NCI-H2107 (cell line): ENCODE measurements at places on chromosomes 16 and 17.

- no peak for DNase-seq
These were observed 787 bp upstream of the CCL3L1 start for GRCh38 chr17:36197387-36197703.

GRCh38 chr17:45143767-45144198 is 4.5 kb upstream of the HEXIM1 start:
- no peak for DNase-seq

DNA sequence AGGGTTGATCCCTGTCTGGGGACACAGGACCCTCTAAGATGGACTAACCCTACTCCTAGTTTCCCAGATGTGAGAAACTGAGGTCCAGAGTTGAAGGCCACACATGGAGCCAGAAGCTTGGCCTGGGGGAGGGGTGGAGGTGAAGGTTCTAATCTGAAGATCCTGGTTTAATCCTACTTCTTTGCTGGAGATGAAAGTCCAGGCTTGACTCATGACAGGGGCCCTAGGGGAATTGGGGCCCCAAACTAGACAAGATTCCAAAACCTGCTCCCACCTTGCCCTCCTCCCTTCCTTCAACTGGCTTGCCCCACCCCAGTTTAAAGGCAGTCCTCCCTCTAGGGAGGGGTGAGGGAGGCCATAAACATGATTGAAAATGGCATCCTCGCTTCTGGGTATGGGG is 21.6 kb downstream of the IGF2BP1 start:
- DNase-seq, result no peak

- DNase-seq, result no peak
These were observed 344.4 kb downstream of the CDH13 start for GRCh38 chr16:82971126-82971525.

DNA sequence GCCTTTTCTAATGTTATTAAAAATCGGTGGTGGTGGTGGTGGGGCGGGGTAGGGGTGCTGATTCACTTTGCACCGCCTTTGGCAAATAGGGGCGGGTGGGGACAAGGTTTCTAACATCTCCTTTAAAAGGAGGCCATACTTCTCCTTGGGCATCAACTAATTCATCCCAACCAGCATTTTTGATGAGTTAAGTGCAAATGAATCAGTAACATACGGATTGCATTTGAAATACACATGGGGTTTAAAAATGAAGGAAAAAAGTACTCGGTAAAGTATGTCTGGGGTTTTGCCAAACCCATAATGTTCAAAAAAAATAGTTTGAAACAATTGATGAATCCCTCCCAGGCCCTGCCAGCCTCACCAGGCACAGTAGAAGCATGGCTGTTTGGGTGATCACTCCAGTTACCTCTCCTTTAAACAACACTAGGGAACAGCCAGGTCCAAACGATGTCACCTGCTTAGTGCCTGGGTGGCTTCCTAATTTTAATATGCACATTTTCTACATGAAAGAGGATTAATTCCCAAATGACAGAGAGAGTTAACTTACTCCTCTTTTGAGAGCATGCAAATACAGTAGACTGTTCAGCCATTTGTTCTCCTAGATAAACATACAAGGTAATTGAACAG is 107.2 kb downstream of the ANKFN1 start:
- DNase-seq, result no peak

- DNase-seq, result no peak
These were observed 20.9 kb upstream of the PPM1D start for GRCh38 chr17:60579090-60579489.

GRCh38 chr17:73278465-73279453 is 17.1 kb upstream of the CPSF4L start:
- peak; percentile 44 for DNase-seq

DNA sequence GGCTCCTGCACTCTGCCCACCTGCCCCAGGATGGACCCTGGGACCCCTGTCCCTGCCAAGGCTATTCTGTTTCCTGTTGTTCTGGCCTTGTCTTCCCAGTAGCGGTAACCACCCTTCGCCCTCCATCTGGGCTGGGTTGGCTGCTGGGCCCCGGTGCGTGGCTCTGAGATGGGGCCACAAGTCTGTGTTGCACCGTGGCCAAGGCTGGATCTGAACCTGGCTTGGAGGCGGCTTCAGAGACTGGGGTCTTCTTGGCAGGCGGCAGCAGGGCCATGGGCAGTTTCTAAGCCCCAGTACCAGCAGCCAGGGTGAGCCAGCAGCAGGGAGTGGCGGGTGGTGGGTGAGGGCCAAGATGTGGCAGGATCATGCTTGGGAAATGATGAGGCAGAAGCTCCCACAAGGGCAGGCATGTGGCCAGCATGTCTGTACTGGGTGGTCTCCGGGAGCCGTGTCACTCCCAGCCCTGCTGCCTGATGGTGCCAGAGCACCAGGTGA is 12.6 kb downstream of the MAP2K3 start:
- no peak for DNase-seq

DNA sequence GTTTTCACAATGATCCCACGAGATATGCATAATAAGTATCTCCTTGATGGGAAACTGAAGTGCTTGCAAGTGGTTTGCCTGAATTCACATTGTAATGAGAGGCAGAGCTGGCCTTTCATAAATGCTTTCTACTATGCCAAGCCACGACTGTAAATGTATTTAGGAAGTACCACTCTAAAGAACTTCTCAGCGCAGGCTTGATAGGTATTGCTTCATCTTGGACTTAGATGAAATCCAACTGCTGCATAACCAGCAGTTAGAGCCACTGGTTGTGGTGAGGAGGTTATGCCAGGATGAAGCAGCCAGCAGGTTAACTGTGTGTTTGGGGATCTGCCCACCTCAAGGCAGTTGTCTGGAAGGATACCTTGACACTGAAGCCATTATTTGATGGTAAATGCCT is 26.8 kb downstream of the MARCHF10 start:
- peak; percentile 63 for DNase-seq

GRCh38 chr17:20008242-20009051 is 712 bp upstream of the SPECC1 start:
- no peak for DNase-seq

GRCh38 chr16:2180962-2181923 is 15.2 kb downstream of the CASKIN1 start:
- DNase-seq, result no peak

DNA sequence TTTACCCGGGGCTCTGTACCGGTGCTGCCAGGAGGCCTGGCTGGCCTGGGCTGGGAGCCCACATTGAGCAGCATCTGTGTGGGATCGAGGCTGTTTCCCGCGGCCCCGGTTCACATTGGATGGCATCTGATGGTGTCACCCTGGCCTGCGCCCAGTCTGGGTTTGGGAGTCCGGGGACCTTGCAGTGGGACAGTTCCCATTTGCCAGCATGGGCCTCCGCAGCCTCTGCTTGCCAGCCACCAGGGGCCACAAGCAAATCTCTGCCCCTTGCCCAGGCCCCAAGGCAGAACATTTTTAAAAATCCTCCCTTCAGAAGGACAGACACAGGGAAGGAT is 64.5 kb downstream of the BANP start:
- DNase-seq, result no peak

DNA sequence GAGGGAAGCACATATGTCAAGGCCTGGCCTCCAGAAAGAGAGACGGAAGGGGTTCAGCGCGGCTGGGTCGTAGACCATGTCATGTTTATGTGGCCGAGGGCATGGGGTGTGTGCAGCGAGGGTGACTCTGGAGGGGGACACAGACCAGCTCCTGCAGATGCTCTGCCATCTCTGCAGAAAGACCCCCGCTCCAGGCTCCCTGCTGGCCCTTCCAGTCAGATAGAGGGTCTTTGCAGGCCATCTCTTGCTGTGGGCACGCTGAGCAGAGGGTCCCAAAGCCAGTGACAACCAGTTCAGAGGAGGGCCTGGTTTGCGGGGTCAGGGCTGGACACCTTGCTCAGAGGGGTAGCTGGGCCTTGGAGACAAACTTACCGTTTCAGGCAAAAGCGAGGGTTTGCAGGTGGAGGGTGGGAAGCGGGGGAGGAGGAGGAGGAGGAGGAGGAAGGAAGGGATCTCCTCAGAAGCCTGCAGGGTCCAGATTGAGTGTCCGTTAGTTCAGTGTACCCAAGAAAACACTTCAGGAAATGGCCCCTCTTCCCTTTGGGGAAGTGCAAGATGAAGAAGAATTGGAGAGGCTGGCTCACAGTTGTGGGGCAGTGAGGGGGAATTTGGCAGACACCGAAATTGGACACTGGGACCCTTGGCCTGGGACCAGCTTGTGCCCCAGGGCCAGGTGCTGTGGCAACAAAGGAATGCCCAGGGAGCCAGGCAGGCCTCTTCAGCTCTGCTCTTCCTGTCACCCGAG is 102.8 kb downstream of the CMIP start:
- DNase-seq, result no peak

DNA sequence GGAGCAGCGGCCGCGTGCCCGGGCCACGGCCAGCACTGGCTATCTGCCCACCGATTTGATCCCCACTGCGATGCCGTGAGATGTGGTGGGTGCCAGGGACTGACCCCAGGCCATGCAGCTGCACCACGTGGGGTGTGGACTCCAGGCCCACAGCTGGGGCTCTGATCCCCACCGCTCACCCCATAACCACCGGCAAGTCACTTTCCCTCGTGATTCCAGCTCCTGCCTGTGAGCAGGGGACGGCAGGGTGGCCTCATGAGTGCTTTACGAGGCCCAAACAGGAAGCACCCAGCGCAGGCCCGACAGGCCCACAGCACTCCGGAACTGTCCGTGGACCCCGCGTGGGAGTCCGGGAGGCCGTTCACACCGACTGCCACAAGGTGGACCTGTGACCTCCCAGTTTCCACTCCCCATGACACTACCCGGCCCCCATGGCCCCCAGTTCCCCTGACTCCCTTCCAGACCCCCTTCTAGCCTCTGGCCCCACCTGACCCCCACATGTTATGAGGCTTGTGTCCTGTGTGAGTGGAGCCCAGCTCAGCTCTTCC is 616 bp downstream of the PTX4 start:
- no peak for DNase-seq

DNA sequence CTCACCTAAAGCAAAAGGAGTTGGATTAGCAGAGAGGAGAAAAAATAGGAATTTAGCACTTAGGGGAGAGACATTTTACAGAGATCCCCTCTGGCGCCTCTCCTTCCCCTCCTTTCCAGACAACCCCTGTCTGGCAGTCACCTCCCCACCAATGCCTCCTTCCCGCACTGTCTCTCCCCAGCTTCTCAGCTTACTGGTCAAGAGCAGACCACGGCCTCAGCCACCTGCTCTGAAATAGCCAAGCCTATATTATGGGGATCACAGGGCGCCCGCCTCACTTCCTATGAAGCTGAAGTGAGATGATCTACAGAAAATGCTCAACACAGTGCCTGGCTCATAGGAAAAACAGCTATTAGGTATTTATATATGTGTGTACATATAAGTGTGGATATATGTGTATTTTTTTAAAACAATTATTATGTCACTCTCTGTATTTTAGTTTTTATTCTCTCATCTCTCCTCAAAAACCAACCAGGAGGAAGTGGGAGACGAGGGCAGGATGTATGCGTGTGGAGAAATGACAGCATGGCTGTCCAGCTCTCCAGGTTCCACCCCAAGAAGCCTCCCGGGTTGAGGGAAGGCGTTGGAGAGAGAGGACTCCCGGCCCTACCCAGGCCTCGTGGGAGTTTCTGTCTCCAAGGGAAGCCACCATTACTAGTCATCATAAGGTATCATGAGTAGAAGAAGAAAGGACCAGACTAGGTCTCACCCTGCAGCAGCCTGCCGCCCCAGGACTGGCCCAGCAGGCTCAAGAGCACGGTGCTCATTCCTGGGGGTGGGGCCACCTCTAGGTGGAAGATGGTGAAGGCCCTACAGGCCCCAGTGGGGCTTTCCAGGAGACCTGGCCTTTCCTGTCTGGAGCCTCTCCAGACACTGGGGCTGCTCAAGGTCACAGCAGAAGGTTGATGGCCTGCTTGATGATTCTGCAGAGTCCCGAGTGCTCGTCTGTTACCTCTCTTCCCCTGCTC is 27.2 kb downstream of the MAP3K14 start:
- DNase-seq, result no peak

DNA sequence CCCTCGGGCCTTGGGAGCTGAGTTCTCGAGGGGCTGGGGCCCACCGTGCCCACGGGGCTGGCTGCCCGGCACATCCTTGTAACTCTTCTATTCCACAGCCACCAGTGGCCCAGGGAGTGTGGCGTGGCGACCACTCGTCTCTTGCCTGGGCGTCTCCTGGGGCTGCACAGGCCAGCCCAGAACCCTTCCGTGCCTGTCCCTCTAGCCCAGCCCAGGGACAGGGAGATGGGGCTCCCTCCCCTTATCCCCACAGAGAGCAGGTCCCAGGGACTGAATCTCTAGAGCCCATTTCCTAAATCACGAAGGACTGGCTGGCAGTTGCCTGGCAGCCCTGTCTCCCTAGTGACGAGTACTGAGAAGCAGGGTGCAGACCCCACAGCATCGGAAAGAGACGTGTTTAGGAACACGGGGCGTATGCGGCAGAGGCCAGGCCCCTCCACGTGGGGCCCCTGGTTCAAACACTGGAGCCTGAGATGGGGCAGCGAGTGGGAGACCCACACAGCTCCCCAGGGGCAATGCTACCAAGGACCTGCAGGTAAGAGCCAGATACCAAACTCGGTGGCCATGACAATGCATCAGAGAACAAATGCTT is 51.0 kb downstream of the TIMM22 start:
- DNase-seq, result no peak

DNA sequence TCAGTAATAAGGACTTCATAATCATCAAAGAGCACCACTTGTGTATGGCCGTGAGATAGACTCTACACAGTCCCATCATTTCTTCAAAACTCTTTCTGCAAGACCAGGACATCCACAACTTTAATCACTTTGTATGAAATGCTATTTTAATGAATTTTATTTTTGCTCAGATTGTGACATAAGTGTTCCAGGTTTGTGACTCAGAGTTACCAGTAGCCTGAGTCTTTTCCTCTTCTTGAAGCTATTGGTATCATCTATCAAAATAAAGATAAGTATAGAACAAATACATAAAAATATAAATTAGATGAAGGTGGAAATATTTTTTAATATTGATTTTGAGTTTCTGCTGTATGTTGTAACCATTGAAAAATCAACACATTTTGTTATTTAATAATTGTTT is 16.6 kb upstream of the VWA3A start:
- DNase-seq, result no peak

DNA sequence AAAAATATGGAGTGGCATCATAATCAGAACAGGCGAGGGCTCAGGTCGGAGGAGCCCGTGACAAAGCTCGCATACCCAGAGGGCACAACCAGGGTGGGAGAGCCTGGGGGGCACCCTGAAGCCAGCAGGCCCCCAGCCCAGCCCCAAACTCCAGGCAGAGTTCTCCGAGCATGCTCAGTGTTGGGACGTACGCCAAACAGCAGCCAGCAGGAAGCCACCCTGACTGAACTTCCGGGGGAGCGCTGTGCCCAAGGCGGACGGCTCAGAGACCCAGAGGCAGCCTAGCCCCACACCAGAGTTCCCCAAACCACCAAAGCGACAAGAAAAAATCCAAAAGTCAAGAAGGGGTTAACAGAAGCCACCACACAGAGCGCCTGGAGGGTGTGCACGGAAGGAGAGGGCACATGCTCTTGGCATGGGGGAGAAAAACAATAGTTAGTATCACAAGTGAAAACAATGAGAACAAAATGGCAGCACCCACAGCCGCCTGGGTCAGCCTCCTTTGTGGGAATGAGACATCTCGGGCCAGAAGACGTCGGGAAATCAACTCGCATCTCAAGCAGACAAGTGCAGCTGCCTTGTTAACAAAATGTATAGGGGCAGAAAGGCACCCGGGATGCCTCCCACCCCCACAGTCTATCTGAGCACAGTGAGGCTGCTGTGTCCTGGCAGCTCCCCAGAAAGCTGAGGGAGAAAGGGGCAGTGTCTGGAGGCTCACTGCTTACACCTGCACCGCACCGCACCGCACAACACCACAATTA is 11.9 kb downstream of the EXOC7 start:
- no peak for DNase-seq
